T-helper 2 cell treated with Interferon-gamma antibody and Interleukin-4, amounts not matched to agents 100 ng/mL and 5 ng/mL, for 36 hours (primary cell): ENCODE measurements at places on chromosomes 5 and 9. TPM values are rescaled to one million over a fixed set of nuclear protein-coding genes. Genes with fewer than 3 reads are reported as not detected.

CSF2 gene
- 54.1 TPM in 2 replicates for total RNA-seq

LHX3 gene
- not detected in 2 replicates for total RNA-seq

SOX30 gene
- 0.11 and 0.16 TPM in 2 replicates for total RNA-seq

TERT gene
- 9.0 and 11.2 TPM in 2 replicates for total RNA-seq

FOXD4 gene
- total RNA-seq: 0.23 TPM in 1 of 2 replicates, not detected in the other

TMEM215 gene
- not detected in 2 replicates for total RNA-seq

DMRTA1 gene
- total RNA-seq: not detected in 2 replicates

GABRB2 gene
- total RNA-seq: not detected in 2 replicates

TAF1L gene
- total RNA-seq: 0.05 and 0.07 TPM in 2 replicates

CLK4 gene
- 25.1 and 26.9 TPM in 2 replicates for total RNA-seq

HRCT1 gene
- total RNA-seq: not detected in 2 replicates

JADE2 gene
- 81.0 and 81.1 TPM in 2 replicates for total RNA-seq

PTGDS gene
- total RNA-seq: 6.5 and 6.7 TPM in 2 replicates

RHOBTB3 gene
- total RNA-seq: 0.41 and 0.59 TPM in 2 replicates

IL9 gene
- total RNA-seq: 0.59 TPM in 1 of 2 replicates, not detected in the other

PTGES gene
- total RNA-seq: 0.09 TPM in 1 of 2 replicates, not detected in the other

SCGB3A1 gene
- total RNA-seq: not detected in 2 replicates

HSD17B4 gene
- 80.0 and 89.2 TPM in 2 replicates for total RNA-seq

CDKN2B gene
- 3.5 and 4.0 TPM in 2 replicates for total RNA-seq

PCDHA8 gene
- not detected in 2 replicates for total RNA-seq

OTULINL gene
- 36.3 and 40.5 TPM in 2 replicates for total RNA-seq

SLC34A1 gene
- 0.07 and 0.11 TPM in 2 replicates for total RNA-seq

CAMK2A gene
- not detected in 2 replicates for total RNA-seq

ZNF618 gene
- 0.36 and 0.41 TPM in 2 replicates for total RNA-seq

HMMR gene
- 46.1 and 46.6 TPM in 2 replicates for total RNA-seq

APBA1 gene
- total RNA-seq: 5.2 and 6.2 TPM in 2 replicates

PCDHGB6 gene
- total RNA-seq: 0.25 and 0.41 TPM in 2 replicates

HTR4 gene
- total RNA-seq: not detected in 2 replicates

PCSK5 gene
- 3.0 and 3.1 TPM in 2 replicates for total RNA-seq

IFNE gene
- total RNA-seq: not detected in 2 replicates

DAPK1 gene
- total RNA-seq: 1.4 and 2.3 TPM in 2 replicates

SQSTM1 gene
- total RNA-seq: 105 and 120 TPM in 2 replicates

TNFSF8 gene
- total RNA-seq: 48.5 and 51.1 TPM in 2 replicates

TAF11L10 gene
- total RNA-seq: not detected in 2 replicates

ANKRD34B gene
- not detected in 2 replicates for total RNA-seq

OR1J2 gene
- total RNA-seq: not detected in 2 replicates

MARVELD2 gene
- total RNA-seq: 0.16 and 0.20 TPM in 2 replicates

C5 gene
- total RNA-seq: 1.5 and 2.5 TPM in 2 replicates

RALGDS gene
- 65.7 and 70.0 TPM in 2 replicates for total RNA-seq

BNC2 gene
- not detected in 2 replicates for total RNA-seq

RNF20 gene
- 43.5 and 44.1 TPM in 2 replicates for total RNA-seq

IL5 gene
- 7.3 and 7.7 TPM in 2 replicates for total RNA-seq
